ENCODE measurements at places on chromosomes 2 and 18.

DNA sequence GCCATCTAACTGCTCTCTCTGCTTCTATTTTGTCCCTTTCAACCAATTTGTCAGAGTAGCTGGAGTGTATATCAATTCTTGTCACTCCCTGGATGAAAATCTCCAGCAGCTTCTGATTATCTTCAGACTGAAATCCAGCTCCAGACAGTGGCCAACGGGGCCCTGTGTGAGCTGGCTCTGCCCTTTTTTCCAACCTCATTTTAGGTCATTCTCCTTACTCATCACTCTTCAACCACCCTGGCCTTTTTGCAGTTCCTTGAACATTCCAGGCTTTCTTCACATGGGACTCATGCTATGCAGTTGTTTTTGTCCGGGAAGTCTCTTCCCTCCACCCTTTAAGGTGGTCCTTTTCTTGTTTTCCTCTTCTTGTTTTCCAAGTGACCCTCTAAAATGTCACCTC is 15.4 kb upstream of the FAP start:
- DNase-seq, result no peak

DNA sequence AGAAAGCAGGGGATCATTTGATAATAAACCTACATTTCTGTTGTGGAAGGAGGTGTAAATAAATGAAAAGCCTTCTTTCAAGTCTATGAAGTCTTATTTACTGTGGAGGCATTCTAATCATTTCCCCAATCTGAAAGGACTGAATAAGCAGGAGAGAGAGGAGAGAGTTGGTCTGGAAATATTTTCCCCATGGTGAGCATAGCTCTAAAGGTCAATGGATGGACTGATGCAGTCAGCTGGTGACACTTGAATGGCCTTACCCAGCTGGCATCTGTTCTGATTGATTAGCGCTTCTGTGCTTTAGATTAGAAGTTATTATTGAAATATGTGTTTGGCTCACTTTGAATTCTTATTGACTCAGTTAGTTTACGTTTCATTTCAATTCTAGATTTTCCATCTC is 122.7 kb downstream of the PARD3B start:
- DNase-seq, result no peak

DNA sequence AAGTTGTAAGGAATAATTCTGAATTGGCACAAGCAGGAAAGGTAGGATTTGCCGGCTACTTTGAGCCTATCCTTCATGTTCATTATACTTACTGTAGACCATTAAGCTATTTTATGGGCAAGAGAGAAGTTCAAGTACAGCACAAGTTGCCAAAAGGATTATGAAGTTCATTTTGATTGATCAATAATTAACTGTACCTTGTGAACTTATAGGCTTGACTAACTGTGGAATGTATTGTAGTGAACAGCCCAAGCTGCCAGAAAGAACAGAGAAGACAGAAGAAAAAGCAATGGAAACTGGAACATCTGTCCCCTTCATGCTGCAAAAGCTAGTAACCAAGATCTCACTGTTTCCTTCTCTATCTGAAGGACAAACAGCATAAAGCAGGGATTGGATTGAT is 810.1 kb upstream of the ZEB2 start:
- DNase-seq, result no peak

DNA sequence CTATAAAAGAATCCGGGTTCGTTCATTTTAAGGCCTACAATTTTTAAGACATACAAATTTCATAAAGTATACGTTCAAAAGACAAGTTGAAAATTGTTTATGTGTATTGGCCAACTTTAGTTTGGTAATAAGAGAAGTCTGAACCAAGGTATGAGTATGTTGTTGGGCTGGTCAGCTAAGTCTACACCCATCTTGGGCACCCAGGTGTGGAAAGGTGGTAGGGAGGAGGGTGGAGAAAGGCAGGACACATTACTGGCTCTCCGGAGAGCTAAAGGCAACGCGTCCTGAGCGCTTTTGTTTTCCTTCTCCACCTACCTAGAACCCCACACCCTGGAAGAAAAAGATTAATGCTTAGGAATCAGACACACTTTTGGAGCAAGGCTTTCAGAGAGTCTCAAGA is 899 bp upstream of the PELI1 start:
- no peak for DNase-seq

DNA sequence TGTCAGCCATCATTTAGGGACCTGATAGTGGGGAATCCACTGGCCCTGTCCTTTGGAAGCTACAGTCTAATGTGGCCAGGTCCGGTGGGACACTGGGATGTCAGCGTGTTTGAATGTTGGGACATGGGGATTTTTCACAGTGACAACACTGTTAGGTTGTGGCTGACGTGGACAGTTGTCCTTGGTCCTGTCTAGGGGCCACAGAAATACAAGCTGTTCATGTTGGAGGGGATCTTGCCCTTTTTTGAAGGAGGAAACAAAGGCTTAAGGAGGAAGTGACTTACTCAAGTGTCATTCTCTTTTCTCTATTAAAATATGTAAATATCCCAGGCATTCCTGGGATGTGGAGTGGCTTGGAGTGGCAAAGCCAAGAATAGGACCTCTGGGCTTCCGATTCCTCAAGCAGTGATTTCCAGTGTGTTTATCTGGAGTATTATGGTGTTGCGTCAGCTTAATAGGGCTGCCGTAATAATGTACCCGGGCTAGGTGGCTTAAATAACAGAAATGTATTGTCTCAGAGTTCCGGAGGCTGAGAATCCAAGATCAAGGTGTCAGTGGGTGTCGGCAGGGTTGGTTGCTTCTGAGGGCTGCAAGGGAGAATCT is 8.5 kb downstream of the ACOXL start:
- DNase-seq, result no peak

- DNase-seq, result no peak
These were observed 17.0 kb upstream of the C1QL2 start for GRCh38 chr2:119175517-119175916.

DNA sequence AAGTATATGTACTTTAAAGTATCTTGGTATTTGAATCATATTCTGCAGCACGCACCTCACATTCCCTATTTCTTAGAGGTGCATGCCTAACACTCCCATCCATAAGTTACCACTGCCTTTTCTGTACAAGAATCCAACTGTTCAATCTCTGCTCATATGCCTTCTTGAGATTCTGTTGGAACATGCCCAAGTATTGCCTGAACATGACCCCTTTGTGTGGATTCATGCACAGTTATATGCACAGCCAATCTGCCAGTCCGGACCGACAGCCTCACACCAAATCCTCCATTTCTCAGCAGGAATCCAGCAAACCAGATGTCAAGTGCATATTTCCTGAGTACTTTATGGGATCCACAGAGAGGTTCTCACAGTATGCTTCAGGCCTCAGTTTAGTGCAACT is 222.0 kb downstream of the TMEM182 start:
- no peak for DNase-seq

DNA sequence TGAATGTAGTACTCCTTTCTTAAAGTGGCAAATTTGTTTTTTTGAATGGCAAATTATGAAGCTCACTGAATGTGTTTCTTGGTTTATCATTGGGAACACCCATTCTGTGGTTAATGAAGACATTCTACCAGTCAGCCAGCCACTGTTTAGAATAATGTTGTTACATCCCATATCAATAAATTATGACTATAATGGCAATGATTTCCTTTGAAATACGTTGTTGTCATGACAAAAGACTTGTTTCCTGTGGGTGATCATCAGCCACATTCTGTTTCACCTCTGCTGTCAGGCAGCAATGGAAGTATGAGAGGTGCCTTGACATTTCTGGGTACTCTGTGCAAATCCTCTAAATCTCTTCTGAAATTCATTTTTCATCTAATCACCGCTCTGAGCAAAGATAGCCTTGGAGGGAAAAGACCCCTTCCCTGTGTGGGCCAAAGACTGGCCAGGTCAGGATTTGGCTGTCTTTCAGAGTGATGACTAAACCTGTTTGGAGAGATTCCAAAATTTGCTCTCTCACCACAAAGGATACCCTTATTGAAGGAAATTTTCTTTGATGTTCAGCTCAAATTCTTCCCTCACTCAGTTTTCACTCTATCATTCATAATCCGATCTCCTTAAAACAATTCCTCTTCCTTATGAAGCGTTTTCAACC is 869.2 kb downstream of the BCL11A start:
- no peak for DNase-seq

DNA sequence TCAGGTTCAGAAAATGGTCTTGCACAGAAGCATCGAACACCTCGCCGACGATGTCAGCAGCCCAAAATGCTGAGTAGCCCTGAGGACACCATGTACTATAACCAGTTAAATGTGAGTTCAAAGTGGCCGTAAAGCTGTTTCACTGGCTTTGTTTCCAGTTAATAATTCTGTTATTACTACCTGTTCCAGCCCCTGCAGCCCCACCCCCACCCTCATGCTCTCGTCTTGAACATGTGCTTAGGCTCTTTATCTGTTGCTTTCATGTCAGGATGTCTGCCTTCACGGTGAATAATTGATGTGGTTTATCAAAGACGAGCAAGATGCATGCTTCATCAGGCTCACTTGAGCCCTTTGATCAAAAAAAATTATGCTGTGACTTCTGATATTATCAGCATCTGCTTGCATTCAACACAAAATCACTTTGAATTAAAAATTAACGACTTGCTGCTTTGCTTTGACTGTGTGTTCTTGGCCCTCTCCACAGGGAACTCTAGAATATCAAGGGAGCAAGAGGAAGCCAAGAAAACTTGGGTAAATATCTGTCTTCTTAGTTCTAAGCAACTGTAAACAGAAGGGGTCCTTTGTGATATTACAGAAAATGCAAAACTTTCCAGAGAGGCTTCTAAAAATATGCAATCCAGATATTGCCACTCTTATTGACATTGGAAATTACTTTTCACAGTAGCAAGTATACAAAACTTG is 63.4 kb upstream of the SP5 start:
- peak; percentile 10 for DNase-seq

- no peak for DNase-seq
These were observed 75.2 kb downstream of the INPP4A start for GRCh38 chr2:98519851-98520250.

DNA sequence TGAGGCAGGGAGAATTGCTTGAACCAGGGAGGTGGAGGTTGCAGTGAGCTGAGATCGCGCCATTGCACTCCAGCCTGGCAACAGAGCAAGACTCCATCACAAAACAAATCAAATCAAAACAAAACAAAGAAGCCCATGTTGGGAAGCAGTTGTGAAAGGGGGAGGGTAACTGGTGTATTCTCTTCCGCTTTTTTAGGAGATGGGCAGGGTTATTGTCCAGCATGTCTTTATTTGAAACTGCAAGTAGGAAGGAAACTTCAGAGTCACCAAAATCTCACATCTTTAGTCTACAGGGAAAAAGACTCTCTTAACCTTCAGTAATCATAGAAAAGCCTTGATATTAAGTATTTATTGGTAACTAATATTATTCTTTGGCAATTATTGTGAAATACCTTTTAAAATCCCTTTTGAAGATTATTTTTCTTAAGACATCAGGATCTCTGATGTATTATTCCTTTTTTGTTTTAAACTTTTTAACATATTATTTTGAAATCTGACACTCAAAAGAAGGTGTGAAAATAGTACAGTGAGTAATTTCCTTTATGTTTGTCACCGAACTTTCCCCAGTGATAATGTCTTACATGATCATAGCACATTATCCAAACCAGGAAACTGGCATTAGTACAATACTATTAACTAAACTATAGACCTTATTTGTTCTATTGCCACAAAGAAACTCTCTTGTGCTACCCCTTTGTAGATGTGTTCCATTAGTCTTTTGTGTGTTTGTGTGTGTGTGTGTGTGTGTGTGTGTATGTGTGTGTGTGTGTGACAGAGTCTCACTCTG is 84.3 kb upstream of the LTBP1 start:
- no peak for DNase-seq

- no peak for DNase-seq
These were observed 32.0 kb upstream of the STPG4 start for GRCh38 chr2:47187069-47187468.

GRCh38 chr2:134773335-134773734 is 54.5 kb upstream of the TMEM163 start:
- DNase-seq, result no peak

- no peak for DNase-seq
These were observed 110.2 kb upstream of the PIEZO2 start for GRCh38 chr18:11259469-11260150.

- DNase-seq, result no peak
These were observed 158.7 kb upstream of the ZC3H15 start for GRCh38 chr2:186327251-186327868.

GRCh38 chr2:102060047-102060446 is 68.3 kb downstream of the IL1R2 start:
- DNase-seq, result no peak

GRCh38 chr2:28393114-28393836 is 617 bp downstream of the FOSL2 start:
- DNase-seq, result peak; percentile 57

DNA sequence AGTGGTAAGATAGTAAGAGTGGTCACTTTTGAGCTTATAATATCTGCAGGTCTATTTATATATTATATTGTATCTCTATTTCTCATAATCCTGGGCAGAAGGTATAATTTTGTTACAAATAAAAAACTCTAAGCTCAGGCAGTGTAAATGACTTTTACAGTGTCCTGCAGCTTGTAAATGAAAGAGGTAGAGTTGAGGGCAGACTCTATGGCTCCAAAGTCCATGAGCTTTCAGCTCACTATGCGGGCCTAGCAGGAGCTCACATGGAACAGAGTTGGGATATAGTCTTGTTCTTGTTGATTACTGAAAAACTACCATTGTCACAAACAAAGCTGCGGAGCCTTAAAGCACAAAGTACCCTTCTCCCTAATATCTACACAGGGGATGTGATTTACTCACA is 361.4 kb downstream of the LNPK start:
- no peak for DNase-seq

DNA sequence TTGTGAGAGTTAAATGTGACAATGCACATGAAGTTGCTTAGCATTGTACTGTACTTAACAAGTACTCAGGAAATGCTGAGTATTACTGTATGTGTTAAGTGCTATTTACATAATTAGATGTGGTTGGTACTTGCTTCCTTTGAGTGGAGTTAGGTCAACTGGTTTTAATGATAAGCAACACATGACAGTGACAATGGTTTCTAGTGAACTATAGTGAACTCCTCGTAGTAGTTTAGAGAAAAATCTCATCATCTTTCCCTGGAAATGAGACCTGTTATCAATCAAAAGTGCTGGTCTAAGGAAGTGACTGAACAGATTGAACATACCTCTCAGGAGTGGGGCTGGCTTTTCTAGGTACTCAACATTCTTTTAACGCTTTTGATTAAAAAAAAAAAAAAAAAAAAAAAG is 29.2 kb upstream of the ZDBF2 start:
- no peak for DNase-seq

- no peak for DNase-seq
These were observed 38.2 kb downstream of the EFEMP1 start for GRCh38 chr2:55885127-55885943.

DNA sequence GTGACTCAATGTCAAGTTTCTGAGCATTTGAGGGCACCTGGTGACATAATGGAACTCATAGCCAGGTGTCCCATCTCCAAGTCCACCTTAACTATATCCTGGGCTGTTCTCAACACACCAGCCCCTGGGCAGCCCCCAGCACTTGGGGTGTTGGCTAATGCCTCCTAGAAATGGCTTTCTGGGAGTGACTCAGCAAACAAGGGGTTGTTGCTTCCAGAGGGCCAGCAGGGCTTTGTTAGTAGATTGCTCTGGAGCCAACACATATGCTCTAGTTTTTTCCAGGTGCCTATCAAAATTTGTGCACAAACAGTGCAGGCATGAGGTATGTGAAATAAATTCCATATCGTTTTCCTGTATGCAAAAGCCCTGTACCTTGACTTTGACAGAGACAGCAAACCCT is 448.4 kb downstream of the SLC4A3 start:
- DNase-seq, result no peak

Data from stimulated activated CD4-positive, alpha-beta T cell treated with anti-CD3 and anti-CD28 coated beads, Interleukin-12 subunit alpha, Interleukin-12 subunit beta, amount 100 ng/mL, for 4 hours (primary cell).